SHP77 treated with DMSO at 0.1 percent for 48 hours (cell line): ENCODE measurements at places on chromosomes 3 and 15.

- no peak for DNase-seq
These were observed 106.8 kb upstream of the SLC2A2 start for GRCh38 chr3:171133337-171133736.

DNA sequence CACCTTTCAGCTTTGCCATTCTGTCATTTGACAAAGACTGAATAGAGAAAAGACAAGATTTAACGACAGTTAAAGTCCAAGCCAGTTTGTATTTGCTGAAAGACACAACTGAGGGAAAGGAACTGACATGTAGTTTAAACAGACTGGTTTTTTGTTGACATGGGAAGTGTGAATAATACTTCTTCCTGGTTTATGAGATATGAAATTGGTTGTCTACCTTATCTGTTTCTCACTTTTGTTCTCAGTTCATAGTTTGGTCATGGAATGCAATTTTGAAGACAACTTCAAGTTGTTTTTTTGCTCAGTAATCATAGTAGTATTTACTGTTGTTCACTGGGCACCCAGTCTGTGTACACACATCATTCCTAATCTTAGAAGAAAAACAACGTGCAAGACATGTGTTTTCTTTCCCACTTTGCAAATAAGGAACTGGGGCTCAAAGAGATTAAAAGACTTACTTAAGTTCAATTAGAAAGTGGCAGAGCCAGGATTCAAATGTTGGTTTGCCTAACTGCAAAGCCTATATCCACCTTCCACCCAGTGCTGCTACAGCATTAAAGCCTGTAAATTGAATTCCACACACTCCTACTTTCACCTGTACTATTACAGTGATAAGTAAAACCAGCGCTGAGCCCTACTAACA lies 103.5 kb downstream of the LPP start:
- DNase-seq, result no peak

GRCh38 chr3:49554633-49555265 lies 472 bp downstream of the BSN start:
- no peak for DNase-seq

GRCh38 chr3:55894605-55895004 lies 407.5 kb upstream of the WNT5A start:
- no peak for DNase-seq

DNA sequence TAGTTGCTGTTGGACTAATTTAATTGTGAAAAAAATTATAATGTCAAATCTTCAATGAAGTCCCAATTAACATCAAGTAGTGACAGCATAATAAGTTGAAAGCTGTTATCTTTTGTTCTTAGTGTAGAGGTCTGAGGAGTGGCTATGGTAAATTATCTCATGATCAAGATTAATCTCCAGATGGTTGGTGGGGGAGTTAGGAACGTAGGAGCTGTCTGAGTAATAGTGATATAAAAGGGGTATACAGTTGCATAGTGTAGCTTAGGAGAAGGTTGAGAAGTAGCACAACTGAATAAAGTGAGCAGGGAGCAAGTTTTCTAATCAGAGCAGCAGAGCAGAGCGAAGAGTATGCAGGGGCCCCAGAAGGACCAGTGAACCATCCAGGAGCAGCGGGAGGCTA lies 19.5 kb downstream of the TMOD2 start:
- DNase-seq, result no peak

DNA sequence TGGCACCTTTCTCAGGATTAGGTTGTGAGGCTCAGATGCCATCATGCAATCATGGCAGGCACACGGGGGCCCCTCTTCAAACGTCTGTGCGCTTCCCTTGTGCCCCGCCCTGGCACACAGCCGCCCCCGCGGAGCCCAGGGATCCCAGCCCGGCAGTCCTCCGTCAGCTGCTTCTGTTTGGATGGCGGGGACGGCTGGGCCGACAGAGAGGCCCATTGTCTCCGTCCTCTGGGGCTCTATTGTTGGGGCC lies 849 bp upstream of the HDAC11 start:
- no peak for DNase-seq
